T-cell (primary cell): ENCODE measurements at places on chromosomes 2 and 18.

DNA sequence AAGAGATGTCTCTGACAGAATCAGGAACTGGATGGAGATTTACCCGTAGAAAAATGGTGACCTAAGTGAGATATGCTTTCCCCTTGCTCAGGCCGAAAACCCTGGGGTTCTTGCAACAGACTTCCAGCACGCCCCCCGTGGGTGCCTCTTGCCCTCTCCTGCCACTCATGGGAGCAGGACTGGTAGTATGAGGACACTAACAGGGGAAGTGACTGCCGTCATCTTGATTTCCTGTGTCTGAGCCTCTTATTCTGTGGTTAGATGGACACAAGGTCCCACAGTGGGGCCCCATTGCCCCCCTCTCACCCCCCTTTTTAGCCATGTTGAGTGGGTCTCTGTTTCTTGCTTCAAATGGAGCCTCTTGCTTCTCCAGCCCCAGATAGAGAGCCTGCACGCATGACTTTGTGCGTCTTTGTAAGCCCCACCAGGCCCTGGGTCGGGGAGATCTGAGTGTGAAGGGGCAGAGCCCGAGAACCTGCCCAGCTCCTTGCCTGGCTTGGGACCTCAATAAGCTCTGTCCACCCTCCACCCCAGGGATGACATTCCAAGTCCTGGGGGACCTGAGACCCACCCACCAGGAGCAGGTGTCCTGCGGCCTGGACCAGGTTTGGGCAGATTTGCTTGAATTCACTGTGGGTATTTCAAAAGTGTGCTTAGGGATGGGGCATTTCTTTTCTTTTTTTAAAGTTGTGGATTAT, 12.6 kb downstream of the GNLY start:
- no peak for DNase-seq

- DNase-seq = no peak
These were observed 8.0 kb upstream of the CYP27C1 start for GRCh38 chr2:127228102-127228501.

DNA sequence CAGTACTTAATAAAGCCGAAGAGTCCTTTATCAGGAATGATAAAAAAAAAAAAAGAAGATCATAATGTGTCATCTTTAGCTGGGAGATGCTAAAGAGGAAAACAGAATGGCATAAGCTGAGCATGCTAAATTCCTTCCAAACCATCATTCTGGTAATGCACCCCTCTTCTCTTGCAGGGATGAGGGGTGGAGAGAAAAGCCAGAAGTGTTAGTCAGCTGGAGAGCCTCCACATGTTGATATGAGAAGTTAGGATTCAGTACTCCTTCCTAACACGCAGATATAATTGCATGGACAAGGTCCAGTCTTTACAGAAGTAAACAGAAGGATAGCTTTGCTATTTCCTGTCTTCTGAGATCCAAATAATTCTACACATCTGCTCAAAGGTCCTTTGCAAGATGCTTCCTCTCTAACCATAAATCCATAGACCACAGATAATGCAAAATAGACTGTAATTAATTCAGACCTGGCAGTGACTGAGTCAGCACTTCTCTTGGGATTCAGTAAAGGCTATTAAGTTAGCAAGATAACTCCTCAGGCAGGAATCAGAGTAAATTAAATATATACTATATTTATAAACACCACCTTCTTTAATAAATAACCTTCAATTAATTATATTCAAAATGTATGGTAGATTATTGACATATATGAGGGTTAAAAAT, 930.0 kb upstream of the KLHL29 start:
- no peak for DNase-seq

DNA sequence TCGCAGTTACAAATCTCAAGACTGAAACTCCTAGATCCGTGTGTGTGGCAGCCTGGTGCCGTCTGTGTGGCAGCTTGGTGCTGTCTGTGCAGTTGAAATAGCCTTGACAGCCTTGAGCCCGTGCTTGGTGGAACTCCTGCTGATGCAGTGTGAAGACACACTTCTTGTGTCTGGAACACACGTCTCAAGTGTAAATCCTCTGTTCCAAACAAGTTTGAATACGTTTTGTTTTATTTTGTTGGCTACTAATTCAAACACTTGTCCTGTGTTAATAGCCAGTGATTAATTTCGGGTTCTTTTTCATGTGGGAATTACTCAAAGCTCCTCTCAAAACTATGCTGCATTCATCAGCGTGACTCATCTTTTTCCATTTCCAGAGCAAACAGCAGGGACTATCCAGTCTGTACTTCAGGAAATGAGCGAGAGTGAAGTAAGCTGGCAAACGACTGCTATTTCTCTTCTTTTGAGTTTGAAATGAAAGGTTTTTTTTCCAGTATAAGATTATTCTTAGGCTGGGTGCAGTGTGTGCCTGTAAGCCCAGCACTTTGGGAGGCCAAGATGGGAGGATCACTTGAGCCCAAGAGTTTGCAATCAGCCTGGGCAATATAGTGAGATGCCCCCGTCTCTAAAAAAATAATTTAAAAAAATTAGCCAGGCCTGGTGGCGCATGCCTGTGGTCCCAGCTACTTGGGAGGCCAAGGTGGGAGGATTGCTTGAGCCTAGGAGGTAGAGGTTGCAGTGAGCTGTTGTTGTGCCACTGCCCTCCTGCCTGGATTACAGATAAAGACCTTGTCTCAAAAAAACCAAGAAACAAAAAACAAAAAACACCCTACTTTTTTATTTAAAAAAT, 152.9 kb downstream of the SPP2 start:
- no peak for DNase-seq

DNA sequence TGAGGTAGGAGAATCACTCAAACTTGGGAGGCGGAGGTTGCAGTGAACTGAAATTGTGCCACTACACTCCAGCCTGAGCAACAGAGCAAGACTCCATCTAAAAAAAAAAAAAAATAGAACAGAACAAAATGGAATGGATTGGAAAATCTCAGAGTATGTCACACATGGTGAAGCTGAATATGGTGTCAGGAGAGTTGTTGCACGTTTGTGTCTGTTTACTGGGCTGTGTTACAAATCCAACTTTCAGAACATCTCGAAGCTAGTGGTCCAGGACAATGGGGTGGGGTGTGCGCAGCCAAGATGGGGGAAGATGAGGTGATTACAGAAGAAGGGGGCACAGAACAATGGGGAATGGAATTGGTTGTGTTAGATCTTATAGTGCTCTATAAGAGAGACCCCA, 17.6 kb downstream of the SAG start:
- DNase-seq = no peak

DNA sequence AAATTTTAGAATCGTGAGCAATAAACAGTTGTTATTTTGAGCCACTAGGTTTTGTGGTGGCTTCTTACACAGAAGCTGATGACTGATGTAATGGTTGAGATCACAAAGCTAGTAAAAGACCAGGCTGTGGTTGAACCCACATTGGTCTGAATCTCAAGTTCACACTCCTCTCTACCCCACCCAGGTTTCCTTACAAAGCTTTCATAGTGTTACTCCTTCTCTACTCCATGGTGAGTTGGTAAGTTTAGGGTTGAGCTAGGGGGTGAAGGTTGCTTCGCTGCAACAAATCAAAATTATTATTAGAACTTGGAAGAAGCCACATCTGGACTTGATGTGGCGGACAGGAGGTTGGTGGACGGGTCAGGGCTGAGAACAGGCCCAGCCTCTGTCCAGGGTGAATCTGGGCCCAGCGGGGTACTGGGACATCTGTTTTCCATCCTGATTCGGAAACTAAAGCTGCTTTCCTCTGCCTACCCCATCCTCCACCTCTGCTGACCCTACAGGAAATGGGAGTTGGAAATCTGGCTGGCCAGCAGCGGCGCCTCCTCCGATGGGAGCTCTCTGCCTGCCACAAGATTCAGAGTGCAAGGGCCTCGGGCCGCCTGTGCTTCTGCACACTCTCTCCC, 86.3 kb downstream of the ZFP36L2 start:
- DNase-seq = no peak

GRCh38 chr2:209470-209869, 54.4 kb downstream of the SH3YL1 start:
- no peak for DNase-seq

DNA sequence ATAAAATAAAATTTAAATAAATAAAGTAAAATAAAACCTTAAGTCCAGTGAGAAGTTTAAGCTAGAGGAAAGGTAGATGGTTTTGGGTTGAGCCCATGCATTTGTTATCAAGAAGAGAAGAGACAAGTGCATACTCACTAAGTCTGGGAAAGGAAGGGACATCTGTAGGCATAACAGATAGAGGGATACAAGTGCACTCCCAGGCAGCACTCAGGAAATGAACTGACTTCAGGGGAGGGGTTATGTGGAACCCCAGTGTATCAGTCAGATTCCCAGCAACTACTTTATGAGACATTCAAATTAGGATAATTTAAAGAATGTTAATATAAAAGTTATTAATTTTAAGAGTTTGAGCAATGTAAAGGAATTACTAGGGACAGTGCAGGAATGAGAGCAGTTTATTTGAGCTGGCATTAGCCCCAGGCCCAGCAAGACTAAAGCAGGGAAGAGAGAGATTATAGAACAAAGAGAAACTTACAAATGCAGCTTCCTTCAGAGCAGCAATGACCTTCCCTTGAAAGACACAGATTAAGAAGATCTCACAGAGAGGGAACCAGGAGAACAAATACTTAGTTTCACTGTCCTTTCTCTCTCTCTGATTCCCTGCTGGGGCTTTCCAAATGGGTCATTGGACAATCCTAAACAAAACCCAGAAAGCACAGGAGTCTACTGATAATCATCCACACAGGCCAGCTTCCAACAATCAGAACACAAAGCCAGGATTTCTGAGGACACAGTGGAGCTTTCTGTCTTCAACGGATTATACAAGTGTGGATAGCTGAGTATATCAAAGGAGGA, 109.7 kb downstream of the ERBB4 start:
- no peak for DNase-seq

DNA sequence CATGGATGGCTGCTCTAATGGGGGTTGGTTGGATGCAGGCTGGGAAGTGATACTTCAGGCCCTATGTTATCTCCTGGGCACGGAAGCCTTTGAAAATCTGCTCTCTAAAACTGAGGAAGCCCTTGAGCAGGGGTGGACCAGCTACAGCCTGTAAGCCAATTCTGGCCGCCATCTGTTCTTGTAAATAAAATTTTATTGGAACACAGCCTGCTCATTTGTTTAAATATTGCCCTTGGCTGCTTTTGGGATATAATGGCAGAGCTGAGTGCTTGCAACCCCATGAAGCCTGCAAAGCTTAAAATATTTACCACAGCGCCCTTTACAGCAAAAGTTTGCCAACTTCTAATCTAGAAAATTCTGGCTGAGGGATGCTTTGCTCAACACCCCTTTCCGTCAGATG, 11.9 kb upstream of the IGFBP2 start:
- DNase-seq = no peak

DNA sequence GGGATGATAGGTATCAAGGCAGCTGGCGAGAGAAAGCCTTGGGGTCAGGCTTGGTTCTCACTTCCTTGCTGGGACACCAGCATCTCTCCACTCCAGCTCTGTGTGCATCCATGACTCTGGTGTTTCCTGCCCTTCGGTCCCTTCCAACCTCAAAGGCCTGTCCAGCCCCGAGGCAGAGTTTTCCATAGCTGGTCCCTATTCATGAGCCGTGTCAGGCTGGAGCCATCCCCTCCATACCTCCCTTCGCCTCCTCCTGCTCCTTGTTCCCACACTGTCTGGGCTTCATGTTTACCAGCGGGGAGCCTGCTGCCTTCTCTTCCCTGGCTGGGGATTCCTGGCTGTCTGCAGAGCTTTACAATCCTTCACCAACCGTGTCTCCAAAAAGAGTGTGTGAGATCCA, 51.2 kb downstream of the DYSF start:
- no peak for DNase-seq

- DNase-seq = no peak
These were observed 154.8 kb downstream of the TGIF1 start for GRCh38 chr18:3604498-3605408.

- no peak for DNase-seq
These were observed 310.5 kb downstream of the PTPRM start for GRCh38 chr18:7877609-7878008.

- DNase-seq = no peak
These were observed 249.3 kb upstream of the AGAP1 start for GRCh38 chr2:235244255-235245220.

GRCh38 chr2:161796192-161796591, 172.0 kb downstream of the SLC4A10 start:
- DNase-seq = no peak

GRCh38 chr2:128797092-128797491, 478.4 kb upstream of the HS6ST1 start:
- DNase-seq = no peak

DNA sequence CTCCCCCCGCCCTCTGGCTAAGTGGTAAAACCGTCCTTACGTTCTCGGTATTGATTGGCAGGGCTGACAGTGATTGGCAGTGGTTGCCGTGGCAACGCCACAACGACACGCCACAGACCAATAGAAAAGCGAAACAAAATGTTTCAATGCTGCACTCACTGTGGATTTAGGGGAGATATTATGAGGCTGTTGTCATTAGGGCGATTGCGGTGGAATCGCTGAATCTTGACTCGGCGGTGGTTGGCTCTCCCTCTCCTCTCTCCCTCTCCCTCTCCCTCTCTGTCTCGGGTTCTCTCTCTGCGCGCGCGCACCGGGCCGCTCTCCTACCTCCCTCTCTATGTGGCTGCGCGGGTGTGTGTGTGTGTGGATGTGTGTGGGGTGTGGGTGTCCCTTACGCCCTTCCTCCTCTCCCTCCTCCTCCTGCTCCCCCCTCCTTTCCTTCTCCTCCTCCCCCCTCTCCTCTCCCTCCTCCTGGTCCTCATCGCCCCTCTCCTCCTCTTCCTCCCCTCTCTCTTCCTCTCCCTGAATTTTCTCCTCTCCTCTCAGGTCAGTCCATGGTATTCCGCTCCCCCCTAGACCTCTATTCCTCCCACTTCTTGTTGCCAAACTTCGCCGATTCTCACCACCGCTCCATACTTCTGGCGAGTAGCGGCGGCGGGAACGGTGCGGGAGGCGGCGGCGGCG, at the start of gene SIX3:
Gene SIX3 (plus strand): TSS at position 152 of the 684 bp plus-strand sequence. CDS start 403 bp downstream, at position 555.
- DNase-seq = peak; percentile 4

DNA sequence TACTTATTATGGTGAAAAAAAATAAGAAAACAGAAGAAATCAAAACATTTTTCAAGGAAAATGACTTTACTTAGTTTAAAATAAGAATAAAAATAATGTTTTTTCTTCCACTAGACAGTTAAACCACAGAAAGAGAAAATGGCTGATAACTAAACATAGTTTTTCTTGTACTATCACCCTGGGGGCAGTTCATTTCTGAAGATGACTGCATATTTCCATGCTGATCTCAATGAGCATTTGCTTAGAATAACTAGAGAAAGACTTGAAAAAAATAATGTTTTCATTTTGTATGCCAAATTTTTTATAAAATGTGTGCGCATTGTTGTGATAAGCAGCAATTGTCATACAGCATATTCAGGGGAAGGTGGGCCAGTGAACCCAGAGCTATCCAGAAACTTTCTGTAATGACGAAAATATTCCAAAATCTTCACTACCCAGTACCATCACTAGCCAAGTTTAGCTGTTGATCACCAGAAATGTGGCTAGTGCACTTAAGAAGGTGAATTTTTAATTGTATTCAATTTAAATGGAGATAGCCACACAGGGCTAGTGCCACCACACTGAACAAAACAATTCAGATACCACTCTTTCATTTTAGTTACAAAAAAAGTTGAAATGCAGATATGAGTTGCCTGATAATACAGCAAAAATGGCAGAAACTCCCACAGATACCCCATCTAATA, 513.4 kb upstream of the NETO1 start:
- no peak for DNase-seq
